ENCODE measurements at places on chromosomes 2 and 18.
A peak's percentile ranks its signal among the peaks of the same experiment; 100 is the strongest.

DNA sequence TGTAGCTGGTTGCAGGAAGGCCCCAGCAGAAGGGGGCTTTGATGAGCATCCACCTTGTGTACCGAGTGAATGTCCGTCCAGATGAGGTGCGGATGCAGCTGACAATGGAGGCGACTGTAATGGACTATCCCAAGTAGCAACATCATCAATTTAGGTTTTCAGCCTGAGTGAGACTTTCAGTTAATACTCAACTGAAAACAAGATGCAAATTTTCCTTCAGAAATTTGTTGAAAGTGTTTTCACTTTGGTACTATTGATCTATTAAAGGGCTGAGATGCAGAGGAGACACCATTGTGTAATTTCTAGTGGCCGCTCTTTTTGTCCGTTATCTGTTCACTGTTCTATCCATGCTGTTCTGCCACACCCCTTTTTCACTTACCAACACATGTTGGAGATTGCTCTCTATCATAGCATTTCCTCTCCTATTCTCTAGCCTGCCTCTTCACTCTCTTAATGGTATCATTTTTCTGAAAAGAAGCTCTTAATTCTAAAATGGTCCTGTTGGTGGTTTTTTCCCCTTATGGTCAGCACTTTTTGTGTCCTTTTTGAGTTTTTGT, 12.0 kb upstream of the CASP8 start:
- DNase-seq: no peak

- no peak for DNase-seq
Measured at GRCh38 chr18:70494524-70494923, 205.7 kb downstream of the SOCS6 start.

DNA sequence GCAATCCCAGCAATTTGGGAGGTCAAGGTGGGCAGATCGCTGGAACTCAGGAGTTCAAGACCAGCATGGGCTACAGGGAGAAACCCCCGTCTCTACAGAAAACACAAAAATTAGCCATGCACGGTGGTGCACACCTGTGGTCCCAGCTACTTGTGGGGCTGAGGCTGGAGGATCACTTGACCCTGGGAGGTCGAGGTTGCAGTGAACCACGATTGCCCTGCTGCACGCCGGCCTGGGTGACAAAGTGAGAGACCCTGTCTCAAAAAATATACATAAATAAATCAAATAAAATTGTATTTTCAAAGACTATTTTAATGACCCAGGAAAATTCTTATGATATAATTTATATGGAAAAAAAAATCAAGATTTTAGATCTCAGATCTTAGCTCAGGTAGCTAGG, 191.5 kb downstream of the ZFP36L2 start:
- DNase-seq: no peak

GRCh38 chr2:67560771-67561456, 163.8 kb downstream of the ETAA1 start:
- no peak for DNase-seq

- DNase-seq: no peak
Measured at GRCh38 chr2:105961599-105962146, 217.0 kb downstream of the NCK2 start.

GRCh38 chr2:159174759-159175158, 111.7 kb downstream of the WDSUB1 start:
- no peak for DNase-seq

- no peak for DNase-seq
Measured at GRCh38 chr18:61887838-61888237, 5.0 kb downstream of the RNF152 start.

DNA sequence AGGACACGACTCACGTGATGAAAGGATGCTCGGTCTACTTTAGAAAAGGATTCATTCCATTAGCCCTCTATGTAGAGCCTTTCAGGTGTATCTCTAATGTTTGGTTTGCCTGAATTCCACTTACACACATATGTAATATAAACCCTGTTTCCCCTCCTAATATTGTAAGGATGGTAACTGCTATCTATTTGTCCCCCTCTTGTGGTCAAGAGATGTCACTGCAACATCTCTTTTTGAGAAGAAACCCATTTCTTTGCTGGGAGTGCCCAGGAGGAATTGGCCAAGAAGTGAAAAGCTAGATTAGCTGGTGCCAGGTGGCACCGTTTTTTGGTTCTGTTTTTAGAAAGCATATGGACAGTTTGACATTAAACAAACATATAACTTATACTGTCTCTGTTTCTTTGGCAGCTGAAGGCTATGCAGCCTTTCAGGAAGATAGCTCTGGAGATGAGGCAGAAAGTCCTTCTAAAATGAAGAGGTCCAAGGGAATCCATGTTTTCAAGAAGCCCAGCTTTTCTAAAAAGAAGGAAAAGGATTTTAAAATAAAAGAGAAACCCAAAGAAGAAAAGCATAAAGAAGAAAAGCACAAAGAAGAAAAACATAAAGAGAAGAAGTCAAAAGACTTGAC, 41.2 kb downstream of the RALBP1 start:
- no peak for DNase-seq

DNA sequence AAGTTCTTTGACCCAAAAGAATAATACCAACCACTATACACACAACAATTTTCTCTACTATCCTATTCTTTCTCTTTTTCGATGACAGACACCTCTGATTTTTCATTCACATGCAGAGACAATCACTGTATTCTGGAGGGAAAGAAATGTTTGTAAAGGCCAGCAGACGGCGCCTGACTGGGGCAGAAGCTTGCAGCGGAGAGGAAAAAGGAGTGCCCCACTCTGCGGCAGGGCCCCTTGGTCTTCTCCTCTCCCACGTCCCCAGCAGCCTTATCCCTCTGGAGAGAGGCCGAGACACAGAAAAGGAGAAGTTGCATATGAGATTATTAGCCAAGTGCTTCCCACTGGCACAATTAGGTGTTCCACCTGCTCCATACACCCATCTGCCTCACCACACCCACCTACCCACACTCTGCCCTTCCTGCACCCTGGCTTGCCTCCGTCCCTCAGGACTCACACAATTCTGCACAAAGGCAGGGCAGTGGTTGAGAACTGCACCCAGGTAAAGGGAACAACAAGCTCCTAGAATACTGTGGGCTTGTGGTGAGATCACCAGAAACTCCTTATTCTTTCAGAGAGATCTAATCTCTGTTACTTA, 687.3 kb downstream of the NRXN1 start:
- no peak for DNase-seq

GRCh38 chr18:33906046-33906445, 318.7 kb downstream of the NOL4 start:
- DNase-seq: no peak

DNA sequence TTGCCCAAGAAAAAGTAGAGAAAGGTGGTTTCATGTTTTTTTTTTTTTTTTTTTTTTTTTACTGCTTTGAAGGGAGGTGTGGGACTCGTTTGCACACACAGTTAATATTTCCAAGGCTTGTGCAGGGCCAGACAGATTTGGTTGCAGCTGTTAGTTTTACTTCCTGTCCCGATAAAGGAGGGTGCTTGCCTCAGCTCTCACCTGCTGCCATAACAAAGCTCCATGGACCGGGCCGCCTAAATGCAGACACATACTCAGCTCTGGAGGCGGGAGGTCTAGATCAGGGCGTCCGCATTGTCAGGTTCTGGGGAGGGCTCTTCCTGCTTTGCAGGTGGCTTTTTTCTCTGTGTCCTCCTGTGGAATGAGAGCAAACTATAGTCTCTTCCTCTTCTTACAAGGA, 69.9 kb downstream of the ODC1 start:
- no peak for DNase-seq

DNA sequence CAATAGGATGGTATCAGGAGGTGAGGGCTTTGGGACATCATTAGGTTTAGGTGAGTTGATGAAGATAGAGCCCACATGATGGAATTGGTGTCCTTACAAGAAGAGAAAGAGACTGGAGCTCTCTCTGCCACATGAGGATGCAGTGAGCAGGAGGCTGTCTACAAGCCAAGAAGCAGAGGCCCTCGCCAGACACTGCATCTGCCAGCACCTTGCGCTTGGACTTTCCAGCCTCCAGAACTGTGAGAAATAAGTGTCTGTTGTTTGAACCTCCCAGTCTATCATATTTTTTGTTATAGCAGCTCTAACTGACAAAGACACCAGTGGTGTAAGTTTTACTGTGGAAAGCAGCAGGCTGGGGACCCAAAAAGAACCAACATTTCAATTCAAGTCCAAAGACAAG, 571.1 kb upstream of the ID2 start:
- no peak for DNase-seq

- DNase-seq: peak; percentile 61
Measured at GRCh38 chr2:232521959-232522622, 1.9 kb downstream of the PRSS56 start.

DNA sequence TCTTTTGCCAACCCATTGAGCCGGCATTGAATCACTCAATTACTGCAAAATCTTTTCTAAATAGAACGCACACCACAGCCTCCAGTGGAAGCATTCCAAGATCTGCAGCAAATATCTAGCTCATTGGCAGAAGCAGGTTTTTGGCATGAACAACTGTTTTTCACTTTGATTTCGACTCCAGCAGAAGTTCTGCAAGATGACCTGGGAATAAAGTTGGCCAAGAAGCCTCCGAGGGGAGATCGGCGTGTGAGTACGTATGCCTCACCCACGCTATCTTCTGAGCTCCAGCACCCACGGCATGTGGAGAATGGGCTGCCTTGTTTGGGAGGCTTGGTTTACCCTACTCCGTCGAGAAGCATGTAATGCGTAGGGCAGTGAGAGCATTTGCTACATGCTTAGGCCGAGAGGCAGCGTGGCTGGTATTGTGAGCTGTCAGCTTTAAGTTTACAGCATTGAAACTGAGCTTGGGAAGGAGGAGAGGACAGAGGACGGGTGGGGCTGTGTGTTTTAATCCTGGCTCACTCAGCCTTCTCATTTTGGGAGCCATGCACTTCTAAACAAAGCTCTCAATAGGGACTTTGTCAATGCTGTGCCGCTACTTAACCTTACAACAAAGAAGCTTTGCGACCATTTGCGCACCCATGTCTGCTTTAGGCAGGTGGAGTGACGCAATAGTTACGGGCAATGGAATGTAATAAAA, 10.5 kb downstream of the PCARE start:
- no peak for DNase-seq

DNA sequence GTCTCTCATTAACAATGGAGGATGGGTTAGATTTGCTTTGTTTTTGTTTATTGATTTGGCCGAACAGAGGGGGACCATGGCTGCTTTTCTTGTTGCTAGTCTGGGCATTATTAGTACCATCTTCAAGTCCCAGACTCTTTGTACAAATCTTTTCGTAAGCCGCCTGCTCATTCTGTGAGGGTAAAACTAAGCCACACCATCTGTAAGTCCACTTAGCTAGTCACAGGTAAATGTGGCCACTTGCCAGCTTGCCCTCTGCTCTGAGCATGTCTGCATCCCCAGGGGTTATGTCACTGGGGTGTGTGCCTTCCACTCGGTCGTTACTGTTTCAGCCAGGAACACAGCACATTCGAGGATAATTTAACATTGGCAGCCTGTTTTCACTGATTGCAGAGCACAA, 85.6 kb downstream of the SMIM21 start:
- no peak for DNase-seq

DNA sequence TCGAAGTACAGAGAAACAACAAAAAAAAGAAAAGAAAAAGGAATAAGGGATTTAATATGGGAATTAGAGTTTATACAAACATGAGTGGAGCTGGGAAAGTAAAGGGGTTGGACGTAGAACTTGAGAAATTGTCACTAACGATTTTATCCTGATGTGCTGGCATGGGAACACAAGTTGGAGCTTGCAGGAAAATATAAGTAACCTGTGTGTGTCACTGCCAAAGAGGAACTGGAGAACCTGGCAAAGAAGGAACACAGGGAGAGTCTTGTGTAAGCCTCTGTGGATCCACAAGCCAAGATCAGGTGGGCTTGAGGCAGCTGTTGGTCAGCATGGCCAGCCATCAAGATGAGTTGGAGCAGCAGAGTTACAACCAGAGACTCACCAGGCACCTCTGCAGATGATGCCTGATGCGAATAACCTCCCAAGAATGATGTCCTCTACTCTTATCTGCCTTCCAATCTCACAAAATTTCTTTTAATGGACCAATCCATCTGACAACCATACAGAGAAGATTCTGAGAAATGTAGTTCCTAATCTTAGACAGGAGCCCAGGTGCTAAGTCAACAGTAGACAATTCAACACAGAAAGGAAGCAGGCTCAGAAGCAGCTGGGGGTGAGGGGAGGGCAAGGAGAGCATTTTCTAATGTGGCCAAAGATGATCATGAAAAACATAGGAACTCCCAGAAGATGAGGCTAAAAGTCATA, 77.0 kb upstream of the SPOPL start:
- DNase-seq: no peak

DNA sequence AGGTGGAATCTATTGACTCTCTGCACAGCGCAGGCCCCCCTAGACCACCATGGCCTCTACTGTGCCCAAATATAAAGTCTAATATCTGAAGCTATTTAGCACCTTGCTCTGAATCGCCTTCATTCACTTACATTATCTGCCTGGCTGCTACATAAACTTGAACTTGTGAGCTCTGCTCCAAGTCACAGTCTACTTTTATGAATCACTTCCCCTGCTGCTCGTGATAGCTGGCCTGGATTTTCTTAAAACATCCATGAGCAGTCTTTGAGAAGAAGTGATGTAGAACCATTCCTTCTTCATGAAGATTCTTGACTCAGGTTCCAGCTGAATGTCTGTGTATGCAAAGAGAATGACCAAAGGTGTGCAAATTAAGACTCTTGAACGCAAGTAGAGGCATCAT, 359.5 kb downstream of the RND3 start:
- DNase-seq: no peak

DNA sequence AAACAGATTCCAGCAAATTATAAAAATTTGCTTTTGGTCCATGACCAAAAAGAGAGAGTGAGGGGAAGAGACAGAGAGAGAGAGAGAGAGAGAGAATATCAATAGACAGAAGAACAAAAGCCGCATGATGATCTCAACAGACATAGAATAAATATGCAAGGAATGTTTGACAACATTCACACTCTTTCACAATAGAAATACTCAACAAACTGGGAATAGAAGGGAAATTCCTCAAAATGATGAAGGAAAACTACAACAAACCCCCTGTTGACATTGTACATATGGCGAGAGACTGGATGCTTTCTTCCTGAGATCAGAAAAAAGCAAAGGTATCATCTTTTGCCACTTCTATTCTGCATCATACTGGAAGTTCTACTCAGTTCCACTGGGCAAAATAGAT, 309.7 kb downstream of the RAD51AP2 start:
- no peak for DNase-seq

- no peak for DNase-seq
Measured at GRCh38 chr2:167135706-167136105, 247.4 kb downstream of the XIRP2 start.
